ENCODE measurements at places on chromosomes 16 and 17. TPM values are rescaled to one million over a fixed set of nuclear protein-coding genes. Genes with fewer than 3 reads are reported as not detected.

Gene NLGN2
- polyA plus RNA-seq, result 13.8 TPM

Gene TBC1D3L
- polyA plus RNA-seq, result 33.5 TPM

Gene MAPT
- 101 TPM for polyA plus RNA-seq

Gene HCRT
- polyA plus RNA-seq, result not detected

Gene HEATR9
- polyA plus RNA-seq, result not detected

Data from neural cell (in vitro differentiated cells).